ENCODE measurements at places on chromosomes 6 and 20.

GRCh38 chr6:137011406-137011805, 33.4 kb downstream of the IL20RA start:
- DNase-seq: no peak

DNA sequence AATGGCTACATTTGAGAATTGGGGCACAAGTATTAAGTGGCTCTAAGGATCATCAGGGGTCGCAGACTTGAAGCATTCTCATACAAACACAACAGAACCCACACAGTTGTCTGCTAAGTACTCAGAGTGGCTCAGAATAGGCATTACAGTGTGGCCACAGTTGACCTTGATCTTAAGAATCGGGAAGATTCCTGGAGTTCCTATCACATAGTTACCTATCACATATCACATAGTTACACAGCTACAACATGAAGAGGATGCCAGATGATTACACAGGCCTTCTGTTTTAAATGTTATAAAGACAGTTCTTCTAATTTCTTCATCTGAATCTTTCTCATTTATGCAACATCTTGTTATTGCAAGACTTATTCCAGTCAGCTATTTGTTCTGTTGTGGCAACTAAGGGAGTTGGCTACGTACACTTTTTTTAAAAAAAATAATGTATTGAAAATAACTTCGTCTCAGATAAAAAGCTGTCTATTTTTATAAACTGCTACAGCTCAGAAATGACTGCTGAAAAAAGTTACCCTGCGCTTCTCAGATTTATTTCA, 129.0 kb downstream of the REV3L start:
- DNase-seq: no peak

DNA sequence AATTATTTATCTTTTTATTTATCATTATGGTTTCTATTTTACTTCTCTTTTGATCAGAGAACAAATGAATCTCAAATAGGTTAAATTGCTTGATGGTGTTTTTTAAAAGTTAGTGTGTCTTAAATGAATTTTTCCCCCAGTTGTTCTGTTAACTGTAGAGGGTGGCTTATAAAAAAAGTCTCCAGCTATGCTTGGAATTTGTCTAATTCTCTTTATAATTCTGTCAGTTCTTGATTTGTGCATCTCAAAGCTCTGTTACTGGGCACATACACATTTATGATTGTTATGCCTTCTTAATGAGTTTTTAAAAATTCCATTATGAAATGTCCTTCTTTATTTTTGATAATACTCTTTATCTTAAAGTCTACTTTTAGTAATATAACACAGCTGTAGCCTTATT, 58.0 kb downstream of the LIN28B start:
- no peak for DNase-seq

GRCh38 chr6:145872669-145873068, 58.1 kb upstream of the FBXO30 start:
- DNase-seq: no peak

DNA sequence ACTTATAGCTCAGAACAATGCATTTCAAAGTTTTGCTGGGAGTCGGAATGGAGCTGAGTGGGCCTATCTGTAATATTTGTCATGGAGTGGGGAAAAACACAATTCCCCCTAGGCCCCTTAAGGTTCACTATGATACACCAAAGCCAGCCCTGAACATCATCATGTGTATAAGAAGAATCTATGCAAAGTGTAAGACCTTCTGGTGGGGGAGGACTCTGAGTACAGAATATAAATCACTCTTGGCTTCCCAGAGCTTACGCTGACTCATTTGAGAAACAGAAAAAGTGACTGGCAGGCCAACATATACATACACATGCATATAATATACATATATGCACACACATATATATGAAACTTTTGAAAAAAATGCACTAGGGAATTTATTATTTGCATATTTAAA, 54.1 kb upstream of the UBR2 start:
- no peak for DNase-seq

DNA sequence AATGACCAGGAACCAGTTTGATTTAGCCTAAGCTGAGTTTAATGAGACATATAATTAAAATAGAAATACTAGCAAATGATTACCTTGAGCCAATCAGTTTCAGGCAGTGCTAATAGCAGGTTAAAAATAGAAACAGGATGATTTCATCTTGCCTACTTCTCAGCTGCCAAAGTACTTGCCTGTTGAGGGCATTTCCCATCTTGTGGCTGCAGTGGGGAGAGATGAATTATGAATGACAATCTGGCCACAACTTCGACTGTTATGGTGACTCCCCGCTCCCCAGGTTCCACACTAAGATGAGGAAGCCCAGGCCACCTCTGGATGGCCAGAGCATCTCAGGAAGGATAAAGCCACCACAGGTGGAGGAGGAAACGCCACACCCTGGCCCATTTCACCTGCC, 31.3 kb downstream of the MBOAT1 start:
- DNase-seq: no peak

DNA sequence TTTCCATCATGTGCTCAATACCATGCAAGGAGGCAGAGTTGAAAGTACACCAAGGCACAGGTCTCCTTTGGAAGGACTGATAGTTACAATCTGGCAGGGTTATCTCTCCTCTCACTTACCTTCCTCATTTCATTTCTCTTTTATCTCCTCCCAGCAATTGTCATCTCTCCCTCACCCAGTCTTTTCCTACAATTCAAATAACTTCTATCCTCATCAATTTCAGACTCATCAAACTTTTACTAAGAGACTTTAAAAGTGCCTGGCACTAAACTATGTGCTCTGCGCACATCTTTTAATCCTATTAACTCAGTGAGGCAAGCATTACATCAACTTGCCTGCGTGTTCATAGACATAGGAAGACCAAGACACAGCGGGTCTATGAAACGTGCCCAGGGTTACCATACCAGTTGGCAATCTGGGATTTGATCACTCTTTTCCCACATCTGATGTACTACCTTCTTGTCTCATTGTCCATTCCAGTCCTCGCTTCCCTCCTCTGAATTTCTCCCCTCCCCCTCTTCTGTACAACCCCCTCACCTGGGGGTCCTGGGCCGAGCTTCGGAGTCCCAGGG, 1.2 kb downstream of the VARS1 start:
- no peak for DNase-seq

- DNase-seq: no peak
Observed at GRCh38 chr6:132937466-132937906, 123.1 kb downstream of the RPS12 start.

GRCh38 chr20:17768271-17768670, 68.5 kb downstream of the BANF2 start:
- DNase-seq: no peak

DNA sequence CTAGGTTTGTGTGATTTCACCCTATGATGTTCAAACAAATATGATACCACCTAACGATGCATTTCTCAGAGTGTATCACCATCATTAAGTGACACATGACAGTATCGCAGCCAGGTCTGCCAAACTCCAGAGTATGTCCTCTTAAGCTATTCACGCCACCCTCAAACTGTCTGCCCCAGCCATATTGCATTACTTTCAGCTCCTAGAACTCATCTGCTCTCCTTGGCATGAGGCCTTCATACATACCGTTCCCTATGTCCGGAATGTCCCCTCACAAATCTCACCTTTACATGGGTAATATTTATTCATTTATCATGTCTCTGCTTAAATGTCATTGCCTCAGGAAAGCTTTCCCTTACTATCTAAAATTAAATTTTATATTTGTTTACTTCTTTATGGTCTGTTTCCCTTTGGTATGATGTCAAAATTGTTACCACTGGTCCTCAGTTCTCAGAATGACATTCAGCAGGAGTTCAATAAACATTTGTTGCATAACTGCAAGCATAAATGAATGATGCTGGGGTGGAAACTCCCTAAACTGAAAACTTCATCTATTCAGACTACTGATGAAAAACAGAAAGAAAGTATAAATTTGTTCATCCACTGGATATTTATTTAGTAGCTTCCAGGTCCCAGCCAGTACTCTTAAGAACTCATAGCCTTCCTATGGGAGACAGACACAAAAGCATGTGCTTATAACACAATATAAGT, 3.2 kb downstream of the SESN1 start:
- DNase-seq: no peak

- DNase-seq: no peak
Observed at GRCh38 chr20:40192081-40192480, 497.0 kb downstream of the MAFB start.

DNA sequence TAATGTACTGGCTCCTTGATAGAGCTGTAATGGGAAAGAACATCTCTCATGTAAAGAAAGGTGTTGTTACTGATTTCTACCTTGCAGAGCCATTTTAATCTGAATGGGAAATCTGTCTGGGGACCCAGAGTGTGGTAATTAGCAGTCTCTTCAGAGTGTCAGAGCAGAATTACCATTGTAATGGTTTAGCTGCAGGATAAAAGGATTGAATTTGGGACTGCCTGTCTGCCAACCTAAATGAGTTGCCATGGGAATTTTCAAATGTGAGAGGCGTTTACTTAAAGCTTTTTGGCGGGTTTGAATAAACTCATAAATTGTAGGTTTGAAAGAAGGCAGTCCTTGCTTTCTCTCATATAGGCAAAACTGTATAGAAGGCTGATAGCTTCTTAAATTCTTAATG, 128.8 kb downstream of the QKI start:
- no peak for DNase-seq

DNA sequence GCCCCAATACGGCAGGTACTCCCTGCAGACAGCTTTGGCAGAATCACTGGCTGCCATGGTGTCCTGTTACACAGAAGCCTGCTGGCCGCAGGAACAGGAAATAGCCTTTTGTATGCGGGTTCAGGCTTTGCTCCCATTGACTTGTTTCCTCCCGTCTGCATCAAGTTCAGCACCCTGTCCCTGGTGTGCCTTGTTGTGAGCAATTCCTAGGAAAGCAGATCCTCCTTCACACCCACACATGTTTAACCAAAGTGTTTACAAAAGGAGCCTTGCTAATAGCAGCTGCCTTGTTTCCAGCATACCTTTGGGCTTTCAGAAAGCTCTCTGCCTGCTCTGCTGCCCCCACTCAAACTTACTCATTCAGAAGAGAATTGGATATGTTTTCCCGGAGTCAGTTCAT, 127.2 kb upstream of the SUPT3H start:
- DNase-seq: no peak

- no peak for DNase-seq
Observed at GRCh38 chr6:98833307-98834059, 891 bp upstream of the POU3F2 start.
